HuH-7 (cell line): ENCODE measurements at places on chromosomes 3 and 15.

DNA sequence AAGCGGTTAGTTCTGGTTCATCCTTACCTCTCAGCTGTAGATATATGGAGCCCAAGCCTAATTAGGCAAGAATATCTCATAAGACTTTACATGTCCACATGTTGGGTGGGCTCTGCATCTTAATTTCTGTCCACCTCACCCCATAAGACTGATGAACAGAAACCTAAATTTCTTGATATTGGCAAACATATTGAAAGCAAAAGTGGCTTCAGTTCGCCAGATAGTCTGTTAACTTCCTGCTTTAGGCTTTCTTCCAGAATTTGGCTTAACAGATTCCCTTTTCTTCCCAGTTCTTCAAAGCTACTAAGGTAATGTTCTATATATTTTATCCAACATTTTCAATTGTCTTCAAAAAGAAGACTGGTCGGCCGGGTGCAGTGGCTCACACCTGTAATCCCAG is 19.7 kb downstream of the GABPB1 start:
- DNase-seq: no peak

- peak; percentile 17 for DNase-seq
Measured at GRCh38 chr15:38440353-38441129, 13.4 kb upstream of the FAM98B start.

DNA sequence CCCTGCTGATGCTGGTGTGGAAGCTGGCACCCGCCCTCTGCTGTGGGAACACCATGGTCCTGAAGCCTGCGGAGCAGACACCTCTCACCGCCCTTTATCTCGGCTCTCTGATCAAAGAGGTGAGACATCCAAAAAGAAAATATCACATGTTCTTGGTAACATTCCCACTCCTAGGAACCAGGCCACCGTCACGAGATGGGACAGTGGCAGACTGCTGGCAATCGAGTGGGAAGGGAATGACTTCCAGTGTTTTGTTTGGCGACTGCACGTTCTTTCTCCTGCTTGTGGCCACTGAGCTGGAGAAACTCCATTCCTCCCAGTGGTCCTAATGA is 14.3 kb downstream of the ALDH1A3 start:
- no peak for DNase-seq

DNA sequence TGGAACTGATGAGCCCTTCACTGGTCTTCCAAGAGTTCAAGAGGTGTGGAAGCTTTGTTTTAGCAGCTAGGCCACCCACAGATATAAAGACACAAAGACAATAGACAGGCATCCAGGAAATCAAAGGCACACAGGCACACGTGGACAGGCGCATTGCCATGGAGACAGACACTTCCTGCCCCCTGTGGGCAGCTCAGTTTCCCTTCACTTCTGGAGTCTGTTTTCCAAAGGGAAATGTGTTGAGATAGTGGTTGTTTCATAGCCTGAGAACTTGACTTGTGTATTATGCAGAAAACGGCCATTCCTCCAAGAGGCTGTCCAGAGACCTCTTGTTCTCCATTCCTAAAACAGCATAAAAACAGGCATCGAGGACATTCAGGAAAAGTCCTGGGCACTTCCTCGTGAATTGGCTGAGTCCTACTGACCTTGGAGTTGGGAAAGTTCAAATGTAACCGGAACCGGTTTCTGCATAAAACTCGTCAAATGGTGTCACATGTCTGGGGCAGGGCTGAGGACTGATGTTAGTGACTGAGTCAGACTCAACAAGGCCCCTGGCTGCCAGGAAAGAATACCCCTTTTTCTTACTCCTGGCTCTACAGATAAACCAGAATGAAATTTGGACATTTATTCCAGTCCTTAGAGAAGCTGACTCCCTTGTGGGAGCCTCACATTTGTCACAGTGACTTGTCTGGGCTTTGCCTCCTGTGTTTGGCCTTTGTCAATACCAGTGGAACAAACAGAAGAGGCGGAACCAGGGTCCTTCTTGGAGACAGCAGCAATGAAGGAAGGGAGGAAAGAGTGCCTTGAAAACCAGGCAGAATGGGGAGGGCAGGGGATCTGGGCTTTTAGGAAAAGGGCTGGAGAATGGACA is 1.3 kb downstream of the ALPK3 start:
- no peak for DNase-seq

DNA sequence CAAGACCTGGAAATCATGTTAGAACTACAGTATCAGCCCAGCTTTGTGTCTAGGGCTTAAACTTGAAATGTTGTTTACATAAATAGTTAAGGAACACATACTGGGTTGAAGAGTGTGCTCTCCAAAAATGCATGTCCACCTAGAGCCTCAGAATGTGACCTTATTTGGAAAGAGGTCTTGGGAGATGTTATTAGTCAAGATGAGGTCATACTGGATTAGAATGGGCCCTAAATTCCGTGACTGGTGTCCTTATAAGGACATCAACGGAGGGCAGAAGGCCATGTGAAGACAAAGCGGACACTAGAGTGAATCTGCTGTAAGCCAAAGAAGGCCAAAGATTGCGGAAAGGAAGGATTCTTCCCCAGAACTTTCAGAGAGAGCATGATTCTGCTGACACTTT is 759.2 kb upstream of the CFAP20DC start:
- DNase-seq: no peak
